ENCODE measurements at places on chromosomes 3 and 15.

- no peak for DNase-seq
These were observed 64.9 kb upstream of the SPRED1 start for GRCh38 chr15:38187630-38188313.

GRCh38 chr3:41184394-41184793 lies 14.9 kb upstream of the CTNNB1 start:
- no peak for DNase-seq

DNA sequence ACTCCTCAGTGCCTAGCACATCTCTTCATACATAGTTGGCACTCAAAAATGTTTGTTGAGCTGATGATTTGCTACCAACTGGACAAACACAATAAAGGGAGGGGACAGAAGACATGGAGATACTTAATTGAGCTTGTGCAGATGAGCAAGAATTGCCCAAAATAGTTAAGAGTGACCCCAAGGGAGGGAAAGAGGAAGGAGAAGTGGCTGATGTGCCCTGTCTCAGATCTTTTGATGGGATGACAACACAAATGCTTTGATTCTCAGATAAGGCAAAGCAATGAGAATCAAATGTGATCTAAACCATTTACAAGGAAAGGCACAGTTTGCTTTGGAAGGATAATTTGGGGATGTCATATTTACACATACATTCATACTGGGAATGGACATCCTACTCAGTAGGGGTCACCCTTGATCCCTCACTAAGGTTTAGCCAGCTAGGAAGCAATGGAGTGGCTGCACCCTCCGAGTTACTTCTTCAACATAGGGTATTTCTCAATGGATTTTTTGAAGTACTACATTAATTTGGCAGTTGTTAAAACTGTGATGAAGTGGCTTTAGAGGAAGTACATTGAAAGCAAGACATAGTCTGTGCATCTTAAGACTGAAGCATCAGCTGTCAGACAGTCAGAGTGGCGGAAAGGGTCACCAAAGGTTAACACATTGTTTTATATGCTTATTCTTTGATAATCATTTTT lies 21.9 kb upstream of the SSR3 start:
- DNase-seq = no peak

DNA sequence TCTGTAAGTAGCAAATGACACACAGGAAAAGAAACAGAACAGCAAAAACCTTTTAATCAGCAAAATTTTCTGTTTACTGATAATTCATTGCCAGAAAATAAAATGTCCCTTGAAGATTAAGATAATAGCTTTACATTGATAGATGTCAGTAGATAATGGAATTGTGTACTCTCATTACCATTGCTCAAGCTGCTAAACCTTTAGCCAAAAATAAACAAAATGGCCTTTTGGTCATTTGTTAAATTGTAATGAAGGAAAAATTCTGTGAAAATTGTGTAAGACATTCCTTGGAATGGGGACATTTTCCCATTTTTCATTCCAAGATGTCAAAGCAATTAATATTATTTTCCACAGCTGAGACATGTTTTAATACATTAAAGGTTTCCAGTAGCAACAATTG lies 189.8 kb downstream of the PLOD2 start:
- DNase-seq = no peak

DNA sequence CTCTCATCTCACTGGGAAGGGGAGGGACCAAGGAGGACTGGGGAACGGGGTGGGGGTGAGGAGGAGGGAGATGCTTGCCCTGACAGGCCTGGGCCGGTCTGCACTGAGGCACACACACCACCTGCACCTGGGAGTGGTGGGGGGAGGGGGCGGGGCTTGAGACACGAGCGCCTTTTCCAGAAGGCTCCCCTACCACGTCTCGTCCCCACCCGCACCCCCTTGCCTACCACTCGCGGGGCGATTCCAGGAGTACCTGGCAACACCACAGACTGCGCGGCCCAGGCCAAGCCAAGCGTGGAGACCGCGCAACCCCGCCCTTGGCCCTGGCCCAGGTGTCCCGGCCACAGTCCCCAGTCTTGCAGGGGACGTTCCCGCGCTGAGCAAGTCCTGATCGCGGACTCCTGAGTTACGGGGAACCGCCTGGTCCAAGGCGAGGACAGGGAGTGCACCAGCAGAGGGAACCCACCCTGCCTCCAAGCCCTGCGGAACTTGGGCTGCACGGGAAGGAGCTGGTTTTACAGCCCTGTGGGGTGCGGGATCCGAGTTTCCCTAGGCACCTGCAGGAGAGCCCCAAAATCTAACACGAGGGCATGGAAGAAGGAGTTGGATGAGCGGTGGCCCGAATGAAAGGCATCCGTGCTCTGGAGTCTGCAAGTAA lies 68.1 kb upstream of the SH3GL3 start:
- no peak for DNase-seq

- no peak for DNase-seq
These were observed 176.3 kb upstream of the ZBTB20 start for GRCh38 chr3:115323380-115323779.

- DNase-seq = no peak
These were observed 116.7 kb downstream of the SERPINI1 start for GRCh38 chr3:167852216-167852615.

GRCh38 chr15:67195305-67195704 lies 59.2 kb downstream of the AAGAB start:
- no peak for DNase-seq

DNA sequence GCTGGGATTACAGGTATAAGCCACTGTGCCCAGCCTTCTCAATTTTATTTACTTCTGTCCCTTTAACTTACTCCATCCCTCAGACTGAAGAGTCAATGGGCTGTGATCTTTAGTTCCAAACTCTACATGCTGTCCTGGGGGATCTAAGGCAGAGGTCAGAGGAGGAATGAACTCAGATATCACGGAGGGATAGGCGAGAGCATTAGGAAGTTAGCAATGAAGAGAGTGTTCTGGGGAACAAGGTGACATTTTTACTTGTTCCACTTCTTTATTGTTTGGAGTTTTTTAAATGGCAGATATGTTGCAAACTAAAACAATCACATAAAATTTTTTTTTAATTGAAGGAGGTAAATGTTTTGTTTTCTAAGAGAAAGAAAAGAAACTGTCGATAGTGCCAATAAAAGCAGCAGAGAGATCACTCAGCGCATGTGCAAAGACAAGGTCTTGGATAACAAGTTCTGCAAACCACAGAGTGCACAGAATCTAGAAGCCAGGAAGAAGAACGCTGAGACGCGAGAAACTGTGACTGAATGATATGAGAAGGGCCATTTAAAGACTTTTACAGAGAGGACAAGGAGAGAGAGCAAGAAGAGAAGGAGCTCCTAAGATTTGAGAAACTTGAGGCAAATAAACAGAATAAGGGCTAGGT lies 10.8 kb upstream of the CA12 start:
- no peak for DNase-seq

- DNase-seq = no peak
These were observed 9.7 kb upstream of the CRBN start for GRCh38 chr3:3189102-3189727.

- no peak for DNase-seq
These were observed 46.1 kb upstream of the ABI3BP start for GRCh38 chr3:101039285-101039684.
